ENCODE measurements at places on chromosomes 1 and 21. TPM values are rescaled to one million over a fixed set of nuclear protein-coding genes. Genes with fewer than 3 reads are reported as not detected.

- no peaks in the 10 kb centered on the region for H3K36me3 ChIP-seq
- H3K27ac ChIP-seq: no peak overlapping the region
- no peaks in the 10 kb centered on the region for H3K4me1 ChIP-seq
- no peaks in the 10 kb centered on the region for H3K27me3 ChIP-seq
Measured at GRCh38 chr1:205687242-205687641, 6.9 kb upstream of the SLC45A3 start.

DNA sequence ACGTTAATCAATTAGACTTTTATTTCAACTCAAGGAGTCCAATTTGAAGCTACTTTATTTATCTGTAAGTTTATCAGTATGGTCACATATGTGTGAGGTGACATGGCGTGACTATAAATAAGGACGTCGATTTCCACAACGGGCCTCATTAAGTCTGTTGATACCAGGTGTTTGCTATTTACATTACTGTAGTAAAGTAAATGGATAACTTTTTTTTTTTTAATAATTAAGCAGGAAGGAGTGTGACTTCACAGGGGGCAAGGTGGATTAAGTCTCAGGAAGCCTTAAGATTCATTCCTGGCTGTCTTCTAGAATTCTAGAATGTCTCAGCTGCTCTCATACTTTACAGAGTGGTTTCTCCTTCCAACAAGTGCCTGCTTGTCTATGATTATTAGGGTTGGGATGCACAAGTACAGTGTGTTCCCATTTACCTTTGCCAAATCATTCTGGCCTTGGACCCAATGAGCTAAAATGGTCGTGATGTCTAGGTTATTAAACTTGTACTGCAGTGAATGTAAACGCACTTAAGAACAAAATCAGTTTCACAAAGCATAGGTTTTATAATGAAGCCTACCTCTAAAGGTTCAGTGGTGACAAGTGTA is 15.5 kb downstream of the MAP3K7CL start:
- no peaks in the 10 kb centered on the region for H3K36me3 ChIP-seq
- H3K27ac ChIP-seq: no peak overlapping the region

GRCh38 chr1:59355361-59355760 is 58.5 kb downstream of the FGGY start:
- peaks cover 32% of the 10 kb centered on the region for H3K4me1 ChIP-seq
- no peak for DNase-seq

DNA sequence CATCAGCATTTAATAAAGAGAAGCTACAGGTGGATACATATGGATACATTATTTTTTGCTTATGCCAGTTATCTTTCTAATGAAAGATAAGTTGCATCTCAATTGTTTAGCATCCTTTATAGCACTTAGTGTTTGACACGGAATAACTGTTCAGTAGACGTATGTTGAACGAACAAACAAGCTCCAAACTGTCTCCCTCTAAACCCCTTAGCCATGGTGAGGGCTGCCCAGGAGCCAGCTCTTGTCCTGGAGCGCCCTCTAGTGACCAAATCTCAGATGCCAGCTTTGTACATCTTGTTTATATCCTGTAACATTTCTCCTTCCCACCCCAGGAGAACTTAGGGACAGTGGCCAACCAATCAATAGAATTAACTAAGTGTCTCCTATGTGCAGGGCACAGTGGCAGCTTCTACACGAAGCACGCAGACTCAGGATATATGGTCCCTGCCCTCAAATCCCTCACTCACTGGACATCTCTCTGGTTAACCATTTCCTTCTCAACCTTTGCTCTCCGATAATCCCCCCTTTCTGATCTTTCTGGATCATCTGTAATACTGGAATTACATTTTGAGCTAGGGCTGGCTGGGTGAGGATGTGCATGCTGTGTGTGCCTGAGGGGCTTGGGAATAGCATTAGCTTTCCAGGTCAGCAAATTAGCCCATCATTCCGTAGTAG is 22.9 kb downstream of the KCNA10 start:
- H3K27ac ChIP-seq: no peak overlapping the region
- H3K4me3 ChIP-seq: no peak overlapping the region
- H3K4me1 ChIP-seq: peaks cover 5% of the 10 kb centered on the region

- peak; percentile 77 for DNase-seq
- no peaks in the 10 kb centered on the region for H3K36me3 ChIP-seq
- no peaks in the 10 kb centered on the region for H3K4me1 ChIP-seq
- no peak overlapping the region for H3K4me3 ChIP-seq
- H3K27ac ChIP-seq: no peak overlapping the region
Measured at GRCh38 chr1:183685112-183685713, 32.1 kb upstream of the APOBEC4 start.

DNA sequence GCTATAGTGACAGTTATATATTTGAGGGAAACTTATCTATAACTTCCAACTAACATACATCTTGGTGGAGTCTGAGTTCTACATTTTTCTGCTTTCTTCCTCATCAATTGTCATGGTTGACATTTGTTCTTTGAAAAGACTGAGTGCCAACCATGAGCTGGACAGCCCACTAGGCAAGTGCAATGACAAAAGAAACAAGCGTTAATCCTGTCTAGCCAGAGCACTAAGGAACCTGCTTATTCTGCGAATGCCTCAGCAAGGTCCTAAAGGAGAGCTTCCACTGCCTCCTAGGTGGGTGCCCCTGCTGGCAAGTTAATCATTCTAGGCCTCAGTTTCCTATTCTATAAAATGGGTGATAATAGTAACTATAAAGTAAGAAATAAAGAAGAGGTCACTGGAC is 44.8 kb downstream of the IRF2BP2 start:
- H3K27ac ChIP-seq: peak overlapping the region; percentile 76
- H3K36me3 ChIP-seq: no peaks in the 10 kb centered on the region
- H3K27me3 ChIP-seq: no peaks in the 10 kb centered on the region
- no peak for DNase-seq
- H3K4me1 ChIP-seq: peaks cover 15% of the 10 kb centered on the region
- H3K4me3 ChIP-seq: no peak overlapping the region

DNA sequence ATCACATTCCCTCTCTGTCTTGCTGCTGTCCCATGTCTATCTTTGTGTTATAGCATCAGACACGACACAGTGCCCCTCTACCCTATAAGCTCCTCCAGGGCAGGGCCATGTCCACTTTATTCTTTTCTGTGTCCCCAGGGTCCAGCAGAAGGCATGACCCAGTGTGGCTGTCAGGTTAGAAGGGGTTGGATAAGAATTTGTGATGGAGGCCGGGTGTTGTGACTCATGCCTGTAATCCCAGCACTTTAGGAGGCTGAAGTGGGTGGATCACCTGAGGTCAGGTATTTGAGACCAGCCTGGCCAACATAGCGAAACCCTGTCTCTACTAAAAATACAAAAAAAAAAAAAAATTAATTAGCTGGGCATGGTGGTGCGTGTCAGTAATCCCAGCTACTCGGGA is 26.3 kb upstream of the RNF19B start:
- no peaks in the 10 kb centered on the region for H3K27me3 ChIP-seq
- H3K27ac ChIP-seq: no peak overlapping the region

GRCh38 chr1:12450090-12450755 is 167.8 kb downstream of the DHRS3 start:
- peak overlapping the region; percentile 78 for H3K27ac ChIP-seq
- no peaks in the 10 kb centered on the region for H3K36me3 ChIP-seq
- peaks cover 71% of the 10 kb centered on the region for H3K4me1 ChIP-seq
- H3K27me3 ChIP-seq: no peaks in the 10 kb centered on the region

GRCh38 chr1:201883786-201884185 is 4.9 kb upstream of the SHISA4 start:
- DNase-seq: no peak
- no peak overlapping the region for H3K4me3 ChIP-seq
- no peaks in the 10 kb centered on the region for H3K36me3 ChIP-seq

GRCh38 chr1:205452364-205452763 is 3.5 kb downstream of the BLACAT1 start:
- no peaks in the 10 kb centered on the region for H3K36me3 ChIP-seq
- no peak overlapping the region for H3K27ac ChIP-seq
- H3K4me1 ChIP-seq: peaks cover 41% of the 10 kb centered on the region
- peaks cover 44% of the 10 kb centered on the region for H3K27me3 ChIP-seq
- H3K4me3 ChIP-seq: no peak overlapping the region
- no peak for DNase-seq

DNA sequence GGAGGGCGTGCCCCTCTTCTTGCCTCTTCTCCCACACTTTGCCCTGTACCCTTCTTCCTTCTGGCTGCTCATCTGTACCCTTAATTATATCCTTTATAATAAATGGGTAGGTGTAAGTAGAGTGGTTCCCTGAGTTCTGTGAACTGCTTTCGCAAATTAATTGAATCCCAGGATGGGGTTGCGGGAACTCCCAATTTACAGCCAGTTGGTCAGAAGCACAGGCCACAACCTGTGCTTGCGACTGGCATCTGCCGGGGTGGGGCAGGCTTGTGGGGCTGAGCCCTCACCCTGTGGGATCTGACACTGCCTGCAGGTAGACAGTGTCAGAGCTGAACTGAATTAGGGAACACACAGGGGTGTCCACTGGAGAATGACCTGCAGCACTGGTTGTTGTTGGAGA is 244.9 kb downstream of the KCNJ6 start:
- peaks cover 5% of the 10 kb centered on the region for H3K4me1 ChIP-seq
- H3K36me3 ChIP-seq: no peaks in the 10 kb centered on the region
- H3K27me3 ChIP-seq: no peaks in the 10 kb centered on the region
- no peak overlapping the region for H3K4me3 ChIP-seq
- DNase-seq: no peak

DNA sequence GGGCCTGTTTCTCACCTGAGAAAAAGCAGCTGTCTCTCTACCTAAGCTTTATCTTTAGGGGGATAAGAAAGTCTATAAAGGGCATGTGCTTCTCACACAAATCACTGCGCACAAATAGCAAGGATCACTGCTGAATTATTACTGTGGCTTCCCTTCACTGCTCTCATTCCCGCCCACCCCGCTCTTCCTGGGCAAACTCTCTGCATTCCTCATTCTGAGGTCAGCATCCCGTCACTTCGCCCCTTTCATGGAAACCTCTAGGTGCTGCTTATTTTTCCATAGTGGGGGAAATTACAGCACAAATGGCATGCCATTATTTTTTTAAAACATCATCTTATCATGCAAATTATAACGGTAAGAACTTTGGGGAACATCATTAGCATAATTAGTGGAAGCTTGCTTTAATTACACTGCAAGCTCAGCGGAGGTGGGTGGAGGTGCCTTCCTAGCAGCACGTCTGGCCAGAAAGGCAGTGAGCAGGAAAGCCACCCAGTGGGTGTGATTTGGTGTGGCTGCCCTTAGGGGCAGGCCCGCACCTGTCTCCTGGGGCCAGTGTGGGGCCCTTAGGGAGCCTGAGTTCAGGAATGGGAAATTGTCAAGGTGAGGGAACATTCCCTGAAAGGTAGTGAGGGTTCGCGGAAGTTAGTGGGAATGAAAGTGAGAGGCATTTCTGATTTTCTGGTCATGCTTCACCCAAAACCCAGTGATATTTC is 105.9 kb downstream of the LAMC2 start:
- H3K4me3 ChIP-seq: no peak overlapping the region
- H3K27me3 ChIP-seq: no peaks in the 10 kb centered on the region

- H3K4me3 ChIP-seq: no peak overlapping the region
- no peaks in the 10 kb centered on the region for H3K36me3 ChIP-seq
- H3K27me3 ChIP-seq: no peaks in the 10 kb centered on the region
- peak; percentile 55 for DNase-seq
- peak overlapping the region; percentile 77 for H3K27ac ChIP-seq
Measured at GRCh38 chr1:9078752-9079500, 9.5 kb upstream of the SLC2A5 start.

- no peaks in the 10 kb centered on the region for H3K36me3 ChIP-seq
- DNase-seq: no peak
- no peak overlapping the region for H3K4me3 ChIP-seq
Measured at GRCh38 chr1:65176056-65176450, 28.1 kb downstream of the AK4 start.

The RIPPLY3 gene
- 0.17 TPM for total RNA-seq

The HES3 gene
- not detected for total RNA-seq

The DMRTA2 gene
- total RNA-seq: not detected

The TRNP1 gene
- total RNA-seq: 92.5 TPM

The GBP1 gene
- 18.9 TPM for total RNA-seq

The CD53 gene
- total RNA-seq: 1.4 TPM

The DRAXIN gene
- total RNA-seq: 0.16 TPM
